ENCODE measurements at places on chromosomes 7 and 10.
A peak's percentile ranks its signal among the peaks of the same experiment; 100 is the strongest.

DNA sequence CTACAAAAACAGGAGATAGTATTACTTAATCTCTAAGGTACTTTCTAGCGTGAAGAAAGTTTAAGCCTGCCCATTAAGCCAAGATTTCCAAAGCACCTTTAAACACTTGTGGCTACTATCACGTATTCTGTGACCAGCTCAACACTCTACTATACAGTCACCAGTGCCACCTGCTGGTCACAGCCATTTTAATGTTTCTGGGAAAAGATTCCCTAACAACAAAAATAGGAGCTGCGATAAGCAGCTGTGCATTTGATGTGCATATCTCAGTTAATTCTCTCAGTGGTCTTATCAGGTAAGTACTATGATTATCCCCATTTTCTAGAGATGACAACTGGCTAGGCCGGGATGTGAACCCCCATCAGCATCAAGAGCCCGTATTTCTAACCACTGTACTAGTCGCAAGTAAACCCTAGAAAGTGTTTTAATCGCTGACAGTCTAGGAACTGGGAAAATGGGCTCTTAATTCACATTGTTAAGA is 860 bp downstream of the SEC31B start:
- DNase-seq, result peak; percentile 48

DNA sequence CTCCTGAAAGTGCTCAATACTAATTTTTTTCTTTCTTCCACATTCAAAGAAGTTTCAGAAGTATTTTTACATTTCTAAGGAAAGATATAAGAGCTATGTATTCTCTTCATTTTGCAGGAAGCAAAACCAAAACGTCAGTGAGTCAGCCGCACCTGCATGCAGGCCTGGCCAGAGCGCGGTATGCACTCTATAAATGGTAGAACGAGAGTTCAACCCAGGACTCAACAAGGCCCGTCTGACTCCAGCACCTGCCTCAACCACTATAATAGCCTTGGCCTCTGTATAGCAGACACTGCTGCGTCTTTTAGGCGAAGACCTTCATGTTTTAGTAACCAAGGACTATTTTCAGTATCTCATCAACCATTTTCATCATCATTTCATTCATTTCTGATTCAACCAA is 113.2 kb downstream of the KMT2E start:
- no peak for DNase-seq

DNA sequence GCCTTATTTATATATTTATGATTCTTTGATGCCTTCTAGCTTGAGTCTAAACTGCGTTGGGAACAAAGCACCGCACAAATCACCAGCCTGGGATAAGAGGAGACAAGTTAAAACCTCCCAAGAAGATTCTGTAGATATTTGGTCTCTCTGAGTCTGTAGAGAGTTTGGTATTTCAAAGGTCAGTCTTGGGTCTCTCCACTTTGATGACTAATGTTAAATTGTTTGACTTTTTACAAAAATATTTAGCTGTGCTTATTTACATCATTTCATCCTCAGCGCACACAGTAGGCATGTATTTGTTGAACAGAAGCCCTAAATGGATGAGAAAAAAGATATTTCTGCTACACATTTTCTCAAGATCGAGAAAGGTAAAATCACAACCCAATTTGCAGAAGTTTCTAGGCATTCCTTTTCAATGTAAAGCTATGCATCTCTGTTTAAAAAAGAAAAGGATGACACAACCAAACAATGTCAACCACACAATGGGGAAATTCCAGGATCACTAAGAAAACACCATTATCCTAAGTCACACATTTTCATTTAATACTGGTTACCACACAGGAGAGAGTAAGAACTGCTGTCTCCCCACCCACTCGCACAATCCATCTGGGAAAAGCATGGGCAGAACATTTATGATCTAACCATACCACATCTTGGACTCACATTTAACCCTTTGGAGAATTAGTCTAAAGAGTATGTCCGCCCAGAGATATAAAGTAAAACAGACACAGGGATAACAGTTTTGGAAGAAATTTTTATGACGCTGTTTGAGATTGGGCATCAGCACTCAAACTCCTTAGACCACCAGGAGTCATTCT is 4.4 kb downstream of the CDK6 start:
- no peak for DNase-seq

- DNase-seq, result no peak
These were observed 286.2 kb upstream of the VWC2 start for GRCh38 chr7:49486974-49487829.

DNA sequence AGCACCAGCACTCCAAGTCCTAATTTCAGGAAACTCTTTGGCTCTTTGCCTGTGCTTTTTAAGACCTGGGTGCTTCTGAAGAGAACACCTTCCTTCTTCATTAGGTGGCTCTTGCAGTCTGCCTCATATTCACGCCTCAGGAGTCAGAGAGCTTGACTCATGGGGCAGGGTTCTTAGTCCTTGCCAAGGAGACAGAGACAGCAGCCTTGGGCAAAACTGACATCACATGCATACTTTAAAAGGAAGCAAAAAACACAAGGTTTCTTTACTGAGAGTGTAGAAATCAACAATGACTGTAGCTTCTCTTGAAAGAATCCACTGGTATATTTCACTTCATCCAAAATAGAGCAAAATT is 780.6 kb downstream of the INHBA start:
- no peak for DNase-seq

GRCh38 chr7:66768865-66769832 is 28.6 kb downstream of the RABGEF1 start:
- DNase-seq, result no peak

DNA sequence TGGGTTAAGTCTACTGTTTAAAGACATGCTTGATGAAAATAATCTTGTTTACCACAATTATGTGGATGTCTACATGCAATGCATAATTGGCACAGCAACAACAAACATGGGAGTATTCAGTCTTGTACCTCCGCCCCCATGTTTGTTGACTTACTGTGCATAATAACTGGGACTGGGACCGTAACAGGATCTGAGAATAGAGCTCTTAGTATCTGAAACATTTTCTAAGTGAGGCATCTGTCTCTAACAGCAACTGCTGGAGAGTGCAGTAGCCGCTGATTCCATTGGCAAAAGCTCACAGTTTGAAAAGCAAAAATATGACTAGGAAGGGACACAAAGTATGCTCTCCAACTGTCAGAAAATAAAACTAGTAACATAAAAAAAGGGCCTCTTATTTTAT is 61.6 kb downstream of the ENO4 start:
- DNase-seq, result no peak

DNA sequence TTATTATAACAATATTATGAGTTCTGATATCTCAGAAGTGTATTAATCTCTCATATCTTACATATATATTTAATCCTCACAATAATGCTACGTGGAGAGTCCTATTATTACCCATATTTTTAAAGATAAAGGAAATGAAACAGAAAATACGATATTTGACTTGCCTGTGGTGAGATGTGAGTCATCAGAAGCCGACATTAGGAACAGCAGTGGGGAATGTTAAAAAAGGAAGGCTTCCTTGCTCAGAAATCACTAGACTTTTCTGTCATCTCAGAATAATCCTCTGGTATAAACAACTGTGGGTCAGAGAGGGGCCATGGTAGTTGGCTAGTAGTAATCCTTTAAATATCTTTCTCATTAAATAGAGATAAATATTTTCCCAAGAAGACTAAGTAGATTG is 402.3 kb upstream of the PCDH15 start:
- no peak for DNase-seq

DNA sequence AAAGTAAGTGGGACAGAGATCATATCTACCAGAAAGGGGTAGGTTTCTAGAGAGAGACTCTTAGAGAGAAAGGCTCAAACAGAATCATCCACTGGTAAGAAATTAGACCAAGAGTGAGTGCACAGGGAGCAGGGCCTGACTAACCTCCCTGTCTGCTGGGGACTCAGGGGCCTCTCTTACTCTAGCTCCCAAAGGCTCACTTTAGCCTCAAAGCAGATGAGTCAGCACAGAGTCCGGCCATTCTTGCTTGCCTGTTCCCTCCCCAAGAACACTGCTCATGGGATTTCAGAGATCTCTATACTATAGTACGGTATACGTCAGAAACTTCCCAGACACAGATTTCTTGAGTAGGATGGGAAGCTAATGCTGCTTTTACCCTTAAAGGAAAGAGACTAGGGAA is 32.7 kb downstream of the RBM28 start:
- DNase-seq, result no peak

DNA sequence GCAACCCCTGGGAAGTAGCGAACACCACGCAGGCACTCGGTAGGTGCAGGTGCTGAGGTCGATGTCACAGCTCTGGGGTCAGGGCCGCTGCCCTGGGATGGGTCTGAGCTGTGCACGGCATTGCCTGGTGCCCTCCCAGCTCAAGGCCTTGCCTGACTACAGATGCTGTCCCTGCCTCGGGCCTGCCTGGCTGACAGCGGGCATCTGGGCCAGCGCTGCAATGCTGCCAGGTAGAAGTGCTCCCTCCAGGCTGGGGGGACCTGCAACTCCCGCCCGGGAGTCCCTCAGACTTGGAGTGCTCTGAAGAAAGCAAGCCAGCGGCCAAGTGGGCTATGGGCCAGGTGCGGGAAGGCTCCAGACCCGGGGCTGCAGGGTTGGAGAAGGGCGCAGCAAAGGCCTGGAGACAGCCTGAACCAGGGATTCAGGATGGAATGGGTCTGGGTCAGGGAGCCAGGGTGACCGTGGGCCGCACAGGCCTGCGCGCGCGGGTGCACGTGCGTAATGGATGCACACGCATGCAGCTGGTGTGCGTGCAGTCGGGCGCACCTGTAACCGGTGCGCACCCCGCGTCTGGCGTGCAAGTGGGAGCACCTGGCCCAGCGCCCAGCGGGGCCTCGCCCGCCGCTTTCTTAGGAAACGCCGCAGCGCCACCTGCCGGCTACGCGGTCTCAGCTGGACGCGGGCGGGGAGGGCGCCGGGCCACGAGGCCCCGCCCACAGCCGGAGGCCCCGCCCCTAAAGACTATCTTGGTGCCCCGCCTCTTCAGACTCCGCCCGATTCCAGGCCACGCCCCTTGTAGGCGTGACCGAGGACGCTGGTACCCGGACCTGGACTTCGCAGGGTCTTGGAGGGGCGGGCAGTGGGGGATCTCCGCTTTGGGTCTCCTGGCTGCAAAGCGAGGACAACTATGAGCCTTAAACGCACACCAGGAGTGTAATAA is 46.7 kb downstream of the MICALL2 start:
- peak; percentile 90 for DNase-seq

DNA sequence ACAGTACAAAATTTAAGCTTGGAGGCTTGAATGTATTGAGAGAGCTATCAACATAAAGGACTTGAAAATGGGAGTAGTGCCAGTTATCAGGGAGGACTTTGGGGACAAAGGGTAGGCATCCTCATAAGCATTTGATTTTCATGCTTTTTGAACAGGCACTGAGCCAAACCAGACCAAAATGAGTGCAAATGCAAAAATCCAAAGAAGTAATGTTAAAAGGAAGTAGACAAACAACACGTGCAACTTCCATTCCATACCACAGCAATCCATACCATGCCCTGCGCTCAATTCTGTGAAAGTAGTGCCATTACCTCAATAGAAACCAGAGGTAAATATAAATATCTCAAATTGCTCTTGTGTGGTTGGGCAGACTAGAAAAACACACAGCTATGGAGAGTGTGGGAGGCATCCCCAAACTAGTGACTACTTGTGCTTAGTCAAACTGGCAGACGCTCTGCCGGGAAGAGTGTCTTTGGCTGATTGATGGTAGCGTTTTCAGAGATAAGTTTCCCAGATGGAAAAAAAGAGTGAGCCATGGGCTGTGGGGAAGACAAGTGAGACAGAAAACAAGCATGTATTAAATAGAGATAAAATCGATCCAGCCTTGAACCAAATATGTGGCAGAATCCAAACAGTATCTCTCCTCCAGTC is 161.5 kb downstream of the CREB5 start:
- DNase-seq, result no peak

- no peak for DNase-seq
These were observed 128.4 kb downstream of the BICC1 start for GRCh38 chr10:58641095-58641531.

DNA sequence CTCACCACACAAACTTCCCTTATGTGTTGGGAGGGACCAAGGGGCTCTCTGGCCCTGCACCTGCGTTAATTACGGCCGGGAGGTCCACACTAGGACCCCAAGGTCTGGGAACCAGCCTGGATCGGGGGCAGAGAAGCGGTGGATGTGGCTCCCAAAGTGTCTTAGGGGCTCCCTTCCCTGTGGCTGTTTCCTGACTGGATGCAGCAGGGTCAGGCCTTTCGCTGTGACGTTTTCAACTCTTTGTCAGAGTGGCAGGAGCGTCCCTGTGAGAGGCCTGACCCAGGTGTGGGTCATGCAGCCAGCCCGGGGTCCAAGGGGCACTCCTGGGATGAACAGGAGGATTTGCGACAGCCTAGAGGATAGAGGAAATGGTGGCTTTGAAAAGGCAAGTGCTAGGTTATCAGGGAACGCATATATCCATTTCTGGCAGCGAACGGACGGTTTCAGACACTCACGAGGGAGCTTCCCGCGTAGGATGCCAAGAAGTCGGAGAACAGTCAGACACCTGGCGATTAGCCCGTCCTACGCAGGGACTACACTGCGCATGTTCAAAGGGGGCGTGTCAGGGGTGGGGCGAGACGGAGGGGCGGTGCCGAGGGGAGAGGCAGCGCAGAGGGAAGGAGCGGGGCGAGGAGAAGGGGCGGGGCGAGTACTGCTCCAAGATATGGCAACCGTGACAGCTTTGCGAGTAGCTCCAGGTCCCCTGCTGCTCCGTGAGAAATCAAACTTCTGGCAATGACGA is 46.2 kb upstream of the ZNF716 start:
- peak; percentile 89 for DNase-seq

DNA sequence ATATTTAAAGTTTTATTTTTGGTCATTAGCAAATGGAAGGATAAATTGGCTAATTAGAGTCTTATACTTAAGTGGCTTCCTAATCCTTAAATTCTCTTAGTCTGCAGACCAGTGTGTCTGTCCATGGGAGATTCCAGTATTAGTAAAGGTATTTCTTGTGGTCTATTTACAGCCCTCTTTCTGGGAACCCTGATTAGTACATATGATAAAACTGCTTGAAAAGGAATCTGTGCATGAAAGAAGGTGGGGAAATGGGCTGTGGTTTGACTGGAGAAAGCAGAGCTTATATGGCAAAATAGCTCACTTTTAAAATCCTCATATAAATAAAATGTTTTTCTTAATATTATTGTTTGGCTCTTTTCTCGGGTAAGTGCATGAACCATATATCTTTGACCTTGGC is 124.5 kb upstream of the RHOBTB1 start:
- DNase-seq, result no peak

GRCh38 chr7:54292171-54292925 is 249.8 kb upstream of the VSTM2A start:
- no peak for DNase-seq

DNA sequence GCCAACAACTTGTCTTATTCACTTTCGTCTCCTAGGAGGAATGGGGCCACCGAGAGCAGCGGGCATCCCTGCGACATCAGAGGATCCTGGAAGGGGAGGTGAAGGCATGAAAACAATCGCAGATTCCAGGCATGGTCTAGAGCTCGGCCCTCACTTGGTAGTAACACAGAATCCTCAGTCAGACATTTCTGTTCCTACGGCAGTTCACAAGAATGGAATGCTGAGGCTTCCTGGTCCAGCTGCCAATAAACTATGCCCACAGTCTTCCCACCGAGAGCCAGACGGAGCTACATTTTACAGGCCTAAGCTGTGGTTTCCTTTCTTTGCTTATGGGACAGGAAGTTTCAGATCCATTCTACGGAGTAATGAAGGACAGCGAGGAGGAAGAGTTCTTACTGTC is 75.8 kb downstream of the OR13A1 start:
- no peak for DNase-seq

- DNase-seq, result no peak
These were observed 50.8 kb upstream of the PPP1R9A start for GRCh38 chr7:94856643-94857042.

- DNase-seq, result no peak
These were observed 114.0 kb upstream of the RET start for GRCh38 chr10:42962902-42963231.
